NCI-H2029 (cell line): ENCODE measurements at places on chromosomes 12 and 14.

DNA sequence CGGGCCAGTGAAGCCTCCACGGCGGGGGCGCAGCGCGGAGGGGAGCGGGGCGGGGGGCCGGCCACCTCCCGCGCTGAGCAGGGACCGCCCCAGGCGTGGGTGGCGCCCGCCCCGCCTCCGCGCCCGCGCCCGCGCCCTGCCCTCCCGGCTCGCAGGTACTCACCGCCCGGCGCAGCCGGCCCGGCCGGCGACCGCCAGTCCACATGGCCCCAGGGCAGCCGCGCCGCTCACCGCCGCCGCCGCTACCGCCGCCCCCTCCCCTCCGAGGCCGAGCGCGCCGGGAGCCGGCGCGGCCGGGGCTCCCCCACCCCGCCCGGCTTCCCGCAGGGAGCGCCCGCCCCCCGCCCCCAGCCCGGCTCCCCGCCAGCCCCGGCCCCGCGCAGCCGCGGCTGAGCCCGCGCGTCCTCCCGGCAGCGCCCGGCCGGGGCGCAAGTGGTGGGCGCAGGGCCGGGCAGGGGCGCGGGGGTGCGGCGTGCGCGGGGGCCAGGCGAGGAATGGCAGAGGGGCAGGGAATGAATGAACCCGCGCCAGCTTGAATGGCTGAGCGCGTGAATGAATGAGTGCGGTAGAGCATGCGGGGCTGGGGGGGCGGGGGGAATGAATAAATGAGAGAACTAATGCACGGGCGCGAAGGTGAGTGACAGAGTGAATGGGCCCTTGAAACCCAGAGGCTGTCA lies at the start of gene BEGAIN:
Gene BEGAIN, minus strand, starts transcription at position 332 of the 677 bp plus-strand sequence. Its CDS starts 127 bp downstream, at position 205.
- no peak for DNase-seq

DNA sequence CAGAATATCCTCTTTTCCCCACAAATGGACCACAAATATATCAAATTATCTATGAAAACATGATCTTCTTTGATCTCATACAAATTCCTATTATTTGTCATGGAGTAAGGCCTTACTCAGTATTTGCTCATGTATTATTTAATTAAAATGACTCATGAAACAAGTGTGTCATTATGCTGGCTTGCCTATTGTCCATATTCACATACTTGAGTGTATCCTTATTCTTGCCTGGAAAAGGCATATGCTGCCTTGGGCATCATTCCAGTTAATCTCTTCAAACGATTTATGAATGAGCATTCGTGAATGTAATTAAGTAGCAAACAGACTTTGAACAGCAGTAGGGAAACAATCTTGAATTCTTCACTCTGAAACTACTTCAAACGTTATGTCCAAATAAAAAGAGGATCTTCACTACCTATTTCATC lies 22.6 kb upstream of the SNRPF start:
- DNase-seq = peak; percentile 79

- no peak for DNase-seq
Measured at GRCh38 chr12:57112492-57113294, 1.5 kb upstream of the STAT6 start.

DNA sequence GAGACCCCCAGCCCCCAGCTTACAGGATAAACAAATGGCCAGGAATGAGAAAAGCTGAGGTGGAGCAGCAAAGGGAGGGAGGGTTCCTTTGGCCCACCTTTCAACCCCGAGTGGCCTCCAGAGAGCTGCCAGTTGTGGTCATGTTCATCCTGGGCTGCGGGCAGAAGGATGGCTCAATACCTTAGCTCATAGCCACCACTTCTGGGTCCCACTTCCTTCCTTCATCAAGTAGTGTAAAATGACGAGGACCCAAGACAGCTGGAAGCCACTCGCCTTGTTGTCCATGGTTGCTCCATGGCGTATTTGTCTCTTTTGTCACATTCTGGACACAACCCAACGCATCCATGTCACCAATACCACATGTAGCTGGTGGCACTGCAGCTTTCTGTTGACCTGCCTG lies 24.2 kb downstream of the CRACR2A start:
- no peak for DNase-seq

DNA sequence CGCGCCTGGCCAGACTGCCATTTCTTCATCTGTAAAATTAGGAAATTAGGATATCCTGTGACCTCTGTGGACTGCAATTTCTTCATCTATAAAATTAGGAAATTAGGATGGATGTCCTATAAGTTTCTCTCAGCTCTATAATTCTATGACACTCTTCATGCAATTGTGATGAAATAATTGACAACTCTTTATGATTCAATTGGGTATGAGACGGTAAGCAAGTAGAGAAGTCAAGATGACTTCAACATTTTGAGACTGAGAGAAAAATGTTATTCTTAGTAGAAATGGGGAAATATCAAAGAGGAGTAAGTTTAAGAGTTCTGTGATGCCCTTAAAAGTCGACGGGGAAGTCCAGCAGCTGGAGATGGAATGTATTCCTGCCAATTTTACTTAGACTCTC lies 12.0 kb downstream of the KIAA0586 start:
- no peak for DNase-seq

DNA sequence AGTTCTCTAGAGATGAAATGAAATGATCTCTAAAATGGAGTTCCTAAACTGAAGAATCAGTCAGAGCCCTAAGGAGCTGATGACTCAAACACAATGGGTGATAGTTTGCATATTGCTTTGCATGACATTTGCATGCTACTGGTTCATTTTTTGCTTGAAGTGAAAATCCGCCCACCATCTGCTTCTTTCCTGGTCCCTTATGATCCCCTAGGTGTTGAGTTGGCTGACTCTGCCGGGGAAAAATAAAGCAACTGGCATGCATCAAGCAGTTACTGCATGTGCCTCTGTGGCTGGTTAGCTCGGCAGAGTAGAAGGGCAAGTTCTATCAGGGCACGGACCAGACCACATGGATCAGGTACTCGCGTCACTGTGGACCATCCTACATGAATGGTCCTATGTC lies 151.1 kb downstream of the PPM1H start:
- DNase-seq = no peak

- DNase-seq = no peak
Measured at GRCh38 chr12:101243074-101243473, 33.0 kb upstream of the SLC5A8 start.

GRCh38 chr12:67911275-67911600 lies 78.0 kb upstream of the IFNG-AS1 start:
- peak; percentile 4 for DNase-seq

DNA sequence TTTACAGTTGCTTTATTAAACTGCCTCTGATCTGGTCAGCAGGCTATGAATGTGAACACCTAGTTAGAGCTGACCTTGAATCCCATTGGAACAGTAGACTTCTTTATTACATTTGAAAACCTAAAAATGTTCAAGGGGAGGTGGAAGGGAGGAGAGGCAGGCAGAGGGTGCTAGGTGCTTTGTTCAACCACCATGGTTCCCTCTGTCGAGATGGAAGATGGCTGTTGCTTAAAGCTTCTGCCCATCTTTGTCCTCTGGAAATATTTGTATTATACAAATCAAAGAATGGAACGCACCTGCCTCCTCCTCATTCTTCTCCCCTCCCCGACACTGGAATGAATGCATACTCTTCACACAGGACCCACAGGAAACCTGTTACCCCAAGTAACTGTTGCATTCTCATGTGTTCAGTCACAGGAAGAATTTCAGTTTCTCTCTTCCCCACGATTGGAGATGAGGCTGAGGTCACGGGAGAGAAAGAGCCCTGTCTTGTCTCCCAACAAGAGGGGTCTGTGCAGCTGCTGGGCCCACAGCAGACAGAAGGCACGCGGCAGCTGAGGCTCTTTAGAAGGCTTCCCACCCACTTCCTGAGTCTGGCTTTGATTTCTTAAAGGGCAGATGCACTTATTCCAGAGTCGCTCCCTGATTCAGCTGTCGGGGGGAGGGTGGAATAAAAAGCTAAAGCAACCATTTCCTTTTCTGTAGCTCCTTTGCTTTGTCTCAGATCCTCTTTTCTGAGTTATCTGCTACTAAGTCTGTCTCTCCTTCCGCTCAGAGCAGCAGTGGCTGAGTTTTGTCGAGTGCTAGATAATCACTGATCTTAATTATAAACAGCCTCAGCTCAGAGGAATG lies 217.9 kb upstream of the BTG1 start:
- DNase-seq = no peak

GRCh38 chr12:126747530-126748149 lies 1519.3 kb upstream of the TMEM132C start:
- DNase-seq = peak; percentile 15

DNA sequence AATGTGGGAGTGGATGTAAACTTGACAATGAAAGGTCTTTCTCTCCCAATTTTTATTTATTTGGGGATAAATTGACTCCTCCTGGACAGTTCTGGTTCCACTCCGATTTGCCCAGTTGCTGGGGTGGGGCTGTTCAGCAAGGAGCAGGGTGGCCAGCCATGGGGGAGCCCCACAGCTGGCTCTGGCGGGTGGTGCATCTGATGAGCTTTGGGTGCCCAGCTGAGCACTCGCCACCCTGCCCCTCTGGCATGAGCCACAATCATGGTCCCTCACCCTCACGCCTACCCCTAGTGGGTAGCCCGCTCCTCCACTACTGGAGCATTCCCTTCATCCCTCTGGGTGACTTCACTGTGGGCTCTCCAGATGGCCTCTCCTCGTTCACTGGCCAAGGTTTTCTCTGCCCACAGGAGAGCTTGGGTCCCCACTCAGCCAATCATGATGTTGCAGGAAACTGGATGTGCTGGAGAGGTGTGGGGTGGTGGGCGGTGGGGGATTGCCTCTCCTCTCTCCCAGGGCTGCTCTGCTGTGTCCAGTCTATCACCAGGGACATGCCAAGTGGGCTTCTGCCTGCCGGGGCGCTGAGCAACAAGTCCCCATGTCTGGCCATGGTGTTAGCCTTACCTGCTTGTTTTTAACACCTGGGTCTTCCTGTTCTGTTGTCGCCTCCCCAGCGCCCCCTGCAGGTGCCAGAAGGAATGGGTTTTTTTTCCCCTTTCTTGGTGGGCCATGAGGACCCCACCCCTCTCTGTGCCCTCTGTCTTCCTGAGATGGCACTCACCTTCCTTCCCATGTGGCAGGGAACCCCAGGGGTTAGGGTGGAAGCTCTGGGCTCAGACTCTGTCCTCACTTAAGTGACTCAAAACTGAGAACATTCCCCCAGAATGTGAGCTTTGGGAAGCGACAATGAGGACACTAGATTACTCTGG lies 3.4 kb downstream of the CYP46A1 start:
- DNase-seq = no peak

DNA sequence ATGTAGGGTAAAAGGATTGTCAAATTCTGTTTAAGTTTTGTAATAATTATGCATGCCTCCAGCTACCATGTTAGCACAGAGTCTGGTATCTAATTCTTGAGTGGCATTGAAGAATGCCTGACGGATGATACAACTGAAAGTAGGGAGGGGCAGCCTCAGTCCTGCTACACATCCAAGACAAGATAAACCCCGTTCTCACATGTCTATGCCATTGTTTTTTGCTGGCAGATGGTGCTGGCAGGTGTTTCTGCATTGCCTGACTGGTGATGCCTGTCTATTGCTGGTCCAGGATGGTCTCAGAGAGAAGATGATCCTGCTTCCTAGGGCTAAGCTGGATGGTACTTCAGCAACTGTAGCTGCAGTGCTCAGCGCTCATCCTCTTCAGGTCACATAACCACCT lies 245.8 kb upstream of the NAV3 start:
- DNase-seq = no peak

DNA sequence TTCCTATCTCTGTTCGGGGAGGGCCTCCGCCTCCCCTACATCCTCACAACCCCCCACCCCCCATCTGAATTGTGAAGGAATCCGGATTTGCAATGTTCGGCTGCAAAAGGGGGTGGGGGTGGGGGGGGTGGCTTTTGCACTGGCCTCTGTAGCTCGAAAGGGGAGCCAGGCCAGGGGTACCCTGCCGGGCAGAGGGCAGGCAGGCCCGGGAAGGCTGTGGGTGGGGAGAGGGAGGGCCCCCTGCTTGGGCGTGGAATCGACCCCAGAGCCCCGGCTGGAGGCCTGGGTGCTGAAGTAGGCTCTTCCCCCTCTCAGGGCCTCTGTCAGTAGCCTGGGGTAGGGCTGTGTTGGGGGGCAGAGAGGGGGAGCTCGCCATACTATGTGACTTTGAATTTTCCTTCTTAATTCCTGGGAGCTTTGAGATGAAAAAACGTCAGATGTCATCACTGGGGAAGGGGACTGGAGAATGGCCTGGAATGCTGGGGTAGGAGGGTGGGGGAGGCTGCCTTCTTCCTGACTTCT lies 1.1 kb downstream of the LRP1 start:
- no peak for DNase-seq

DNA sequence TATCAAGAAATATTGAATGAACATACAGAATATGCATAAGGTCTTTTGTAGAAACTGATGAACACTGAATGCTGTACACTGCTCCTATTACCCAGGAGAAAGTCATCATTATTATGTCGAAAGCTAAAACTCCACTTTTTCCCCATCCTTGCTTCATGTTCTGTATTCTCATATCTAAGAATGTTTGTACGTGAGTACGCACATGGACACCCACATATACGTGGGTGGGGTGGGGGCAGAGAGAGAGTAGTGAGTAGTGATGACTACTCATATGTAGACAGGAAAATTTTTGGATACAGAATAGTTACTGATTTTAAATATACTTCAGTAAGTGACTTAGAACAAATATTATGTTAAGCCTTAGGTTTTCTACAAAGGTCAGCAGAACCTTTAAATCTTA lies 75.1 kb downstream of the FERMT2 start:
- no peak for DNase-seq

DNA sequence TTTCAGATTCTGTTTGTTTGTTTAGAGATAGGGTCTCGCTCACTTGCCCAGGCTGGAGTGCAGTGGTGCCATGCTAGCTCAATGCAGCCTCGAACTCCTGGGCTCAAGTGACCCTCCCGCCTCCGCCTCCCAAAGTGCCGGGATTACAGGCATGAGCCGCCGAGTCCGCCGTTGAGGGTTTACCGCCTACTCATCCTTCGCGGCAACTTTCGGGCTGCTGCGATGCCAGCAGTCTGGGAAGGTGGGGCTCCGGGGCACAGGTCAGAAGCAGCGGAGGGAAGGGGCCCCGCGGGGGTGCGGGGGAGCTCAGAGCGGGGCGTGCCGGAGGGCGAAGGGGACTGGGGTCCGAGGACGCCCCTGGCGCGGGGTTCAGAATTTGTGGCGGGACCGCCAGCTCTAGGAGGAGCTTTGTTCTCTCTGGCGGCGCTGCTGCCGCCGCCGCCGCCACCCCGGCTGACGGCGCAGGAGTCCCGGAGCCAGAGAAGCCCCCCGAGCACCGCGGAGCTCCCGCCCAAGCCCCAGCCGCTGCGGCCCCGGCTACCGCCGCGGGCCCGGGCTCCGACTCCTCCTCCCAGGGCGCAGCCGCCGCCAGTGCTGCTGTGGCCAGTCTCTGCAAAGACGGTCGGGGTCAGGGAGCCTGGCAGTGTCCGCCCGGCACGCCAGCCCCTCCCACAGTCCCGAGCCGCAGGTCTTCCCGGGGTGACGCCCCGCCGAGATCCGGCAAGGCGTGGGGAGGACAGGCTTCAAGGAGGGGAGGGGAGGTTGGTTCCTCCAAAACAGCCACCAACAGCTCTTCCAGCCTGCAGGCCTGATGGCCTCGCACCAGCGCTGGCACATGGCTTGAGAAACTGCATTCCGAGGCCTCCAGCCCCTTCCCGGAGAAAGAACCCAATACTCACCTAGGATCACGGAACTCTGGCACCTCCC lies 10.9 kb upstream of the KRT77 start:
- no peak for DNase-seq
